ENCODE measurements at places on chromosomes 1 and 21.

DNA sequence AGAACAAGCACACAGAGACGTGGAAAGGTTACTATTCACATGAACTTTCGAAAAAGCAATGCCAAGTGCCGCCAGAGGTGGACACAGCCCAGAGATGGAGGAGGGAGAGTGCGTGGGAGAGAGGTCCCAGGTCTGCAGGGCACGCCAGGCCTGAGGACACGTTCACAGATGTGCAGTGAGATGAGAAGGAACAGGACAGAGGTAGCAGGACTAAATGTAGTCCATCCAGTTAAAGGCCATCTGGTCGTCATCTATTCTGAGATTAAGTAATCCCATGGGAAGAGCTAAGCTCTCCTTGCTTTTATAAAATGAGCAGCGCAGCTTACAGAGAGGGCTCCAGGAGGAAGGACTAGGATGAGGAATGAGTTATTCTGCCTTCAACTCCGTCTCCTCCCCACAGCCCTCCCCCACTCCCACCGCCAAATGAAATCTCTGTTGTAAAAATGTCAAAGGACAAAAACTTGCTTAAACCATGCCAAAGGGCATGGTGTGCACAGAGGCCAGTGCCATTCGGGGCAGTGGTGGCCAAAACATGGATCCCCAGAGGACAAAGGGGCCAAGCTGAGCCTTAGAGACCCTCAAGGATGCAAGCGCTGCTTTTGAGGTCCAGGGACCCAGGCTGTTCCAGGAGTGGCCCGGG is 85.4 kb upstream of the SLC25A33 start:
- no peak for DNase-seq

GRCh38 chr21:42513985-42514882 is 582 bp downstream of the SLC37A1 start:
- peak; percentile 66 for DNase-seq

DNA sequence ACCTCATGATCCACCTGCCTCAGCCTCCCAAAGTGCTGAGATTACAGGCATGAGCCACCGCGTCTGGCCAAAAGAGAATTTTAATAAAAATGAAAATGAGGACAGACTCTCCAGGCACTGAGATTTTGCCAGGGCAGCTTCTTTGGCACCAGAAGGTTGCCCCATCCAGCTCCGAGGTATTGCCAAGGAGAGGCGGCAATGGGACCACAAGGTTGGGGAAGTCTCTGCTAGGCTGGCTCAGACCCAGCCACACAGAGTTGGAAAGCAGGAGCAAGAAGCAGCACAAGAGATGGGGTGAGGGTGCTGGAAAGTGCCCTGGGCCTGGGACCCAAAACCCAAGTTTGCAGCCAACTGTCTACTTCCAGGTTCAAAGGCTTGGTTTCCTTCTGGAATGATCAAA is 200.9 kb downstream of the HHIPL2 start:
- DNase-seq = no peak

- DNase-seq = no peak
These were observed 101.9 kb downstream of the FNBP1L start for GRCh38 chr1:93549811-93550210.

GRCh38 chr1:12561121-12561520 is 56.9 kb downstream of the DHRS3 start:
- DNase-seq = no peak

GRCh38 chr1:214538496-214538895 is 12.9 kb downstream of the PTPN14 start:
- DNase-seq = no peak

GRCh38 chr21:28731700-28732321 is 260.9 kb downstream of the LTN1 start:
- DNase-seq = no peak
